Peyer's patch (tissue), 4 donors: ENCODE measurements at places on chromosomes 1 and 21.

- H3K36me3 ChIP-seq: no peaks in the 10 kb centered on the region
- H3K27me3 ChIP-seq: no peaks in the 10 kb centered on the region
- no peak overlapping the region for H3K27ac ChIP-seq
- H3K4me3 ChIP-seq: no peak overlapping the region
Measured at GRCh38 chr1:147129116-147129873, 43.0 kb downstream of the PRKAB2 start.

- H3K4me1 ChIP-seq: no peaks in the 10 kb centered on the region
- DNase-seq: no peak
- peak overlapping the region; percentile 97 for H3K27ac ChIP-seq
- no peak overlapping the region for H3K4me3 ChIP-seq
- H3K27me3 ChIP-seq: no peaks in the 10 kb centered on the region
Measured at GRCh38 chr1:110336300-110337039, 2.7 kb upstream of the RBM15 start.

GRCh38 chr1:241167121-241167630, 189.8 kb downstream of the RGS7 start:
- H3K4me1 ChIP-seq: no peaks in the 10 kb centered on the region
- no peak overlapping the region for H3K27ac ChIP-seq
- no peak overlapping the region for H3K4me3 ChIP-seq

- H3K4me1 ChIP-seq: no peaks in the 10 kb centered on the region
- no peak for DNase-seq
- H3K27me3 ChIP-seq: no peaks in the 10 kb centered on the region
- H3K27ac ChIP-seq: no peak overlapping the region
- H3K4me3 ChIP-seq: no peak overlapping the region
Measured at GRCh38 chr1:219686171-219686570, 73.3 kb upstream of the ZC3H11B start.

- DNase-seq: no peak
- H3K27ac ChIP-seq: no peak overlapping the region
- no peaks in the 10 kb centered on the region for H3K36me3 ChIP-seq
- no peaks in the 10 kb centered on the region for H3K27me3 ChIP-seq
Measured at GRCh38 chr1:87279966-87280535, 48.6 kb upstream of the LMO4 start.

DNA sequence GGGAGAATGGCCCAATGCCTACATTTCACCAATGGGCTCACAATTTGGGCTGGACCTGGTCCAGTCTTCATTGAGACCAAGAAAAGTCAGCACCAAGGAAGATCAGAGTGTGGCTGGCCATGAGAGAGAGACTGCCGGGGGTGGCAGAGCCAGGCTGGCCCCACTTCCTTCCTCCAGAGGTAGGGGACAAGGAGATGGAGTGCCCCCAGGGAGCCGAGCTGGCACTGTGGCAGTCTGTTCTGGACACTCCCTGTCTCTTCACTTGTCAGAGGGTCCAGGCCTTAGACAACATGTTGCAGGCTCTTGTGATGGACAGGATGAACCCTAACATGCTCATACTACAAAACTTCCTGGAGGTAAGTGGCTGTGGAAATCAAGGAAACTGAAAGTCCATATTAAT, 27.7 kb downstream of the INAVA start:
- DNase-seq: no peak
- H3K4me3 ChIP-seq: no peak overlapping the region
- no peaks in the 10 kb centered on the region for H3K36me3 ChIP-seq

DNA sequence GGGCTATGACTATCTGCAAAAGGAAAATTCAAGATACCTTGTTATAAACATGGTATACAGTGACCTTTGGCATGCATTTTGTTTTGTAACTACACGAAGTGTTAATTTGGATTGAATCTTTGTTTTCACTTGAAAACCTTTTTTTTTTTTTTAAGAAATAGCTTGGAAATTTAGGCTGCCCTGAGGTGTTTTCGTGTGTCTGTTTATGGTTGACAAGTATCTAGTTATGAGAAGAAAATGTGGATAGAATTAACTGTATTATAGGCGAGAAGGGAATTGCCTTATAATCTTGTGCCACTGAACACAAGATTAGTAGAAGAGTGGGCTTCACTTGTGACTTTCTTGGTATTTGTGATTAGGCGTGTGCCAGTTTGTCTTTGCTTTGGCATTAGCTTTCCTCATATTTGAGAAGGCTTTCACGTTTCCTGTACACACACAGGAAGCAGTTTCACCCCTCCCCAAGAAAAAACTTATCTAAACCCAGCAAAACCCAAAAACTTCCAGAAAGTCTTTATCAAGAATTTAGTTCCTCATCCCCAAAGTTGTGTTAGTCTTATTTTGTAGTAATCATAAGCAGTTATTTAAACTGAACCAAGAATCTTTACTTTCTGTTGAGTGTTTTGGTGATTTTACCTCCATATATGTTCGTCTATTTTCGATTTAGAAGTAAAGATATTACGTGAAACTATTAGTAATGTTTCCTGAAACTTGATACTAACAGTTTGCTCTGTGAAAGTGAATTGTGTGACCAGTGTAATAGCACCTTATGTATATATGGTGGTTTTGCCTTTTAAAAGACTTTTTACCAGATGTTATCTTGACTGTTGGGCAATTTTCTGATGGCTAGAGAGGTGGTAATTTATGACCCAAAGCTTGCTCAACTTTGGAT, 3.8 kb downstream of the DYRK1A start:
- DNase-seq: no peak
- H3K27ac ChIP-seq: no peak overlapping the region
- no peaks in the 10 kb centered on the region for H3K36me3 ChIP-seq
- H3K27me3 ChIP-seq: no peaks in the 10 kb centered on the region
- no peak overlapping the region for H3K4me3 ChIP-seq
